ENCODE measurements at places on chromosomes 6 and 20.
A peak's percentile ranks its signal among the peaks of the same experiment; 100 is the strongest.

DNA sequence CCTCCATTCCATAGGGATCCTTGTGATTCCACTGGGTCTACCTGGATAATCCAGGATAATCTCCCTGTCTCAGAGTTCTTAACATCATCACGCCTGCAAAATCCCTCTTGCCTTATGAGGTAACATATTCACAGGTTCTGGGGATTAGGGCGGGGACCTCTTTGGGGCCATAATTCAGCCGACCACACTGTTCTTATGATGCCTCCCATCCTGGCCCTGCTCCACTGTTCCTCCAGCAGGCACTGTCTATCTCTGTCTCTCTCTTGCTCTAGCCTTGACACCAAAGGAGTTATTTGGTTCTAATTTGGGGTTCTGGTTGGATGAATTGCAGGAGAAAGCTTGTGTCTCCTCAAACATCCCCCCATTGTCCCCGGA lies 168.1 kb downstream of the NFATC2 start:
- DNase-seq: no peak

DNA sequence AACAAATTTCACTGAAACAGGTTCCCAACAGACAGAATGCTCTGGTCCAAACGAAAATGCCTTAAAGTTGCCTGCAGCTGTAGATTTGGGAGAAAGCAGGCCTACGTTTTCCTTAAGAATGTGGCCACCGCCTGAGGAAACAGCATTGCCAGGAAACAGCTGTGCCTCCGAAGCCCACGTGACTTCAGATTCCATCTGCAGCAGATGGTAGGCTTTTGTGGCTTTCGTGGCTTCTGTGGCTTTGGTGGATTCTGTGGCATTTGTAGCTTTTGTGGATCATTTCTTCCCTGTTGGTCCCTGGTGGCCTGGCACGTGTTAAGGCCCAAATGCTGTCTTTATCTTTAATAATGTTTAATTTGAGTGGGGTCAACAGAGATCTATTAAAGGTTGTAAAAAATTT lies 222.9 kb downstream of the TTLL2 start:
- DNase-seq: no peak

DNA sequence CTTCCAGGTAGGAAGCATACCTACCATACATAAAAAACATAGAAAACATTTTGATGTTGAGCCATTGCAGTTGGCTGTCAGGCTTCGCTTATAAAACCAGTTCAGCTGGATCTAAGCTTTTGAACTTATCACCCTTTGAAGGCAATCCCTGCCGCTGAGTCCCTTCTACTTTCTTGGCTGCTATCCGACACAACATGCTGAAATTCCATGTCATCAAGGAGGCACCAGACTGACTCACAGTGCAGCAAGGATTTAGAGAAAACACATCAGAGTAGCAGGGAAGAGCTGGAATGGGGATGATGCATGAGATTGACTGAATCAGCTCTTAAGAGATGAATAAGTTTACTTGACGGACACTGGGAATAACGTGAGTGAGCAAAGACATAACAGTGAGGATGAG lies 135.0 kb upstream of the MAN1A1 start:
- DNase-seq: no peak

GRCh38 chr20:62355516-62355877 lies 11.6 kb downstream of the LAMA5 start:
- no peak for DNase-seq

- DNase-seq: no peak
Measured at GRCh38 chr6:89002523-89002922, 39.1 kb upstream of the RNGTT start.

DNA sequence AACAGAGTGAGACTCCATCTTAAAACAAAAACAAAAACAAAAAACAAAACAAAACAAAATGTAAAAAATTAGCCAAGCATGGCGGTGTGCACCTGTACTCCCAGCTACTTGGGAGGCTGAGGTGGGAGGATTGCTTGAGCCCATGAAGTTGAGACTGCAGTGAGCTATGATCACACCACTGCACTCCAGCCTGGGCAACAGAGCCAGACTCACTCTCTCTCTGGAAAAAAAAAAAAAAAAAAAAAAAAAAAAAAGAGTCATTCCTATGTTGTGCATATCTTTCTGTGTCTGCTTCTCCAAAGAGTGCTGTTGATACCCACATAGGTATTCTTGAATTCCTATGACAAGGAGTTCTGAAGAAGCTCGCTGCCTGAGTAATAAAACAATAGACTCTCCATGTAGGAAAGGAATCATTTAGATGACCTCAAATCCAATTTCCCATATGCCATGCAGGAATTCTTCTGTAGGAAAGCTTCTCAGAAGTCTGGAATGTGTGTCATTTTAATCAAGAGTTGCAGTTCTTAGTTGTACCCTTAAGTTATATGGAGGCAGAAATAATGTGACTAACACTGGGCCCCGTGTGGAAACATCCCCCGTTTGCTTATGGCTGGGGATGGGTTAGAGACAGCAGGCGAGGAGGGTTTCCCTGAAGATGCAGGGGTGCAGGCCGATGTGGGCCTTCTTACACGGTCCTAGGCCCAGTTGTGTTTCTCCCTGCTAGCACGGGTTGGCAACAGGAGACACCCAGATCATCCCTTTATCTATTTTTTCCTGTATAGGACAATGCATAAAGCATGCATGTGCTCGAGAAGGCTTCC lies 79.4 kb downstream of the ZDHHC14 start:
- no peak for DNase-seq

GRCh38 chr6:90028995-90029635 lies 134.8 kb downstream of the GJA10 start:
- DNase-seq: no peak

GRCh38 chr6:140040396-140040795 lies 665.9 kb upstream of the CITED2 start:
- no peak for DNase-seq

GRCh38 chr6:32095338-32096086 lies 13.6 kb downstream of the TNXB start:
- no peak for DNase-seq

DNA sequence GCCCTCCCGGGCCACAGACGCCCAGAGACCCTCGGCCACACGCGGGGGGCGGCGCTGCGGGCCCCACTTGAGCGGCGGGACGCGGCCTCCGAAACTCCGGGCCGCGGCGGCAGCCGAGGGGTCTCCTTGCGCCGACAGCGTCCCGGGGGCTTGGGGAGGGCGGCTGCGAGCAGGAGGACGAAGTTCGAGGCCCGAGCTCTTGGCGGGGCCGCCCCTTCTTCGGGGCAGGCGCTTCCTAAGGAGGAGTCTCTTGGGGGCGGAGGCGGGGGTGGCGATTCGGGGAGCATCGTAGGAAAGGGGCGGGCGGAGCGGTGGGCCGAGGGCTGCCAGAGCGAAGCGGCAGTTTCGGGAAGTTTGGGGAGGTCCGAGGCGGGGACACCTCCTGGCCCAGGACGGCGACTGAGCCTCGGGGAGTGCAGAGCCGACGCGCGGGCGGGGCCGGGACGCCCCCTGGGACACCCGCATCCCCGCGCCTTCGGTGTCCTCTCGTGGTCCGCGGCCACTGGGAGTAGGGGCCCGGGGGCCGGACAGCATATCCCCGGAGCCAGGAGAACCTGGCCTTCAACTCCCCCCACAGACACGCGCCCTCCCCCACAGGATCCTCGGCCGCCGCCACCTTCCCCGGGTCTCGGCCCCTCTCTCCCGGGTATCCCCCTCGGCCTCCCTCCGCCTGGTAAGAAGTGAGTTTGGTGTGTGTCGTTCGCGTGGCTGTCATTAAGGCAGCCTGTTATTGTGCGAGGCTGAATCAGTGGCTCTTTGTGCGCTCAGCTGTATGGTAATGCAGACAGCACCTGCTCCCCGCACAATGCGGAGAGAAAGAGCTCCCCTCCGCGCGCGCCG lies 613 bp upstream of the DLL1 start:
- no peak for DNase-seq

DNA sequence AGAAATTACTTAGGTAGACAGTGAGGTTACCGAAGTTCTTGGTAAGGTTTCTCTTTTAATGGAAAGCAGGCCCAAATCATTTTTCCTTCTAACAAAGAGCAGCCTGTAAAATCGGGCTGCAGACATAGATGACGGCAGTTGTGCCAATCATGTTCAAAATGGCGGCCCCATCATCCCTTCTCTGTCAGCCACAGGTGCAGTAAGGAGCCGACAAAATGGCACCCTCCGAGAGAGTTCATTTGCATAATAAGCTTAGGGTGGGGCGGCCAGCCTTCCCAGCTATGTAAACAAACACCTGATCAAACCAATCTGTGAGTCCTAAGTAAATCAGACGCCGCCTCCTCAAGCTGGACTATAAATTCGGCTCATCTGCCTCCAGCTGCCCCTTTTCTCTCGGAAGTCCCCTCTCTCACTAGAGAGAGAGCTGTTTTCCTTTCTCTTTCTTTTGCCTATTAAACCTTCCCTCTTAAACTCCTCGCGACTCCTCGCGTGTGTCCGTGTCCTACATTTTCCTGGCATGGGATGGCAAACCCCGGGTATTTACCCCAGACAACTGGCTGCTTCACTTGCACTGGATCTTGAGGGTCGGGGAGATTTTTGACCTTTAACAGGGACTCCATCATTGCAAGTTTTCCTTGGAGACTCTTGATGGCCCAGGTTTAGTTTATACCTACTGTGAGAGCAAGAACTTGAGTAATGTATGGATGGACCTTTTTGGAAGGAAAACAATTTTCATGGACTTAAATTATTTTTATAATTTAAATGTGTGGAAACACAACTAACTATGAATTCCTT lies 8.9 kb upstream of the DDR1 start:
- DNase-seq: no peak

GRCh38 chr6:76885861-76886301 lies 577.4 kb downstream of the HTR1B start:
- no peak for DNase-seq

- peak; percentile 76 for DNase-seq
Measured at GRCh38 chr20:47501482-47502270, at the start of gene NCOA3. Gene NCOA3, plus strand, starts transcription at chr20:47501887. Its CDS starts 120,361 bp downstream, at chr20:47622248.

GRCh38 chr6:79435746-79436145 lies 101.5 kb downstream of the LCA5 start:
- no peak for DNase-seq

DNA sequence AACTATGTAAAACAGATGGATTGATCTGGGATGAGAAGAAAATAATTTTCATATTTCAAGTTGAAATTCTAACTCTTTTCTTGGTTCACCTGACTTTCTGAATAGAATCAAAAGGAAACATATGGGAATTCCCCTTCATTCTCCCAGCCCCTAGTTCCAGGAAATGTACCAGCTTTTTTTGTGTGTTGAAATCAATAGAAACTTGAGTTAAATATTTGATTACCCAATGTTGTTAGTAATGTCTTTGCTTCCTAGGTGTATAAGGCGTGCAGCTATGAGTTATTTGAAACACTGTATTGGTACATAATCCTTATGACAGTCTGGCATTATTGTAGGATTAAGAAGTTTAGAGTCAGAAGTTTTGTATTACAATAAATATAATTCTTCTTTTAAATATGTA lies 21.5 kb downstream of the VNN2 start:
- no peak for DNase-seq

DNA sequence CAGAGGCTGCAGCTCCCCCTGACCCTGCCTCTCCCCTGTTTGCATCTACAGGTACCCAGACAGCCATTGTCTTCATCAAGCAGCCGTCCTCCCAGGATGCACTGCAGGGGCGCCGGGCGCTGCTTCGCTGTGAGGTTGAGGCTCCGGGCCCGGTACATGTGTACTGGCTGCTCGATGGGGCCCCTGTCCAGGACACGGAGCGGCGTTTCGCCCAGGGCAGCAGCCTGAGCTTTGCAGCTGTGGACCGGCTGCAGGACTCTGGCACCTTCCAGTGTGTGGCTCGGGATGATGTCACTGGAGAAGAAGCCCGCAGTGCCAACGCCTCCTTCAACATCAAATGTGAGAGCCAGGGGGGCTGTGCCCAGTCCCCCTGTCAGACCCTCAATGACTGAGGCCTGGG lies 42.1 kb upstream of the SRF start:
- no peak for DNase-seq

DNA sequence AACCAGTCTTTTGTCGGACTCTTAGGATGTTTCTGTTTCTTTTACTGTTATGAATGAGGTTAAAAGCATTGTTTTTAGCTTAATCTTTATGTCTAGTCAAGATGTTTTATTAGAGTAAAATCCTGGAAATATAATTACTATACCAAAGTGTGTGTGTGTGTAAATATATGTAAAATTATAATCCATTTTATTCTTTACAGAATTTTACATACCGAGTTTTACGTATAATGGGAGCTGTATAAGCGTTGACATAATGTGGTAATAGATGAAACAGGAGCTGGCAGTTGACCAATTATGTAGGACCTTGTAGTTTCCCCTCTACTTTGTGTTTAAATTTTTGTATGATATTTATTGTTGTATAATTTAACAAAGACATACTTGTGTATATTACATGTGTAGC lies 16.7 kb downstream of the MAP3K4 start:
- no peak for DNase-seq

- DNase-seq: no peak
Measured at GRCh38 chr6:19845266-19846041, 8.3 kb downstream of the ID4 start.

DNA sequence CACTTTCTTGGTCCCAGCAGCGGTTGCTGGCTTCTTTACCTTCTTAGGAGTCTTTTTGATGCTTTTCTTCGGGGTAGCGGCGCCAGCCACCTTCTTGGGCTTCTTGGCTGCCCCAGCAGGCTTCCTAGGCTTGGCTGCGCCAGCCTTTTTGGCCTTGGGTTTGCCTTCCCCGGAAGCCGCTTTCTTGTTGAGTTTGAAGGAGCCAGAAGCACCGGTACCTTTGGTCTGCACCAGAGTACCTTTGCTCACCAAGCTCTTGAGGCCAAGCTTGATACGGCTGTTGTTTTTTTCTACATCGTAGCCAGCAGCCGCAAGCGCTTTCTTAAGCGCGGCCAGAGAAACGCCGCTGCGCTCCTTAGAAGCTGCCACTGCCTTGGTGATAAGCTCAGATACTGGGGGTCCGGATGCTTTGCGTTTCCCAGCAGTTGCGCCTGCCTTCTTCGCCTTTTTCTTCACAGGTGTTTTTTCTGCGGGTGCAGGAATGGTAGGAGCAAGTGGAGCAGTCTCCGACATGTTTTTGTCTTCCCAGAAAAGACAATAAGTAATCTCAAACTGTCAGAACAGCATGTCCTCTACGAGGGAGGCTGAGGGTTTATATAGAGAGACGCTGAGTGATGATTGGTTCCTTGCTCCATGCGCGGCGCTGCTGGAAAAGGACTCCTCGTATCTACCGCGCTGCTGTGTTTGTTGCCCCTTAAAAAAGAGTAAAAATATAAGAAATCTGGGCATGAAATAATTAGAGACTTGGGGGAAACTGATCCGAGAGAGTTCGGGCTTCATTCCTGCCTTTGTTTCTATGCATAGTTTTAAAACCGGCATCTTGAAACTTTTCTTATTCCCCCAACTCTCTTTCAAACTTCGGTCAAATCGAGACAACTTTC lies 130.3 kb upstream of the BTN3A2 start:
- DNase-seq: peak; percentile 40

- DNase-seq: no peak
Measured at GRCh38 chr20:16955462-16955861, 207.3 kb downstream of the OTOR start.

DNA sequence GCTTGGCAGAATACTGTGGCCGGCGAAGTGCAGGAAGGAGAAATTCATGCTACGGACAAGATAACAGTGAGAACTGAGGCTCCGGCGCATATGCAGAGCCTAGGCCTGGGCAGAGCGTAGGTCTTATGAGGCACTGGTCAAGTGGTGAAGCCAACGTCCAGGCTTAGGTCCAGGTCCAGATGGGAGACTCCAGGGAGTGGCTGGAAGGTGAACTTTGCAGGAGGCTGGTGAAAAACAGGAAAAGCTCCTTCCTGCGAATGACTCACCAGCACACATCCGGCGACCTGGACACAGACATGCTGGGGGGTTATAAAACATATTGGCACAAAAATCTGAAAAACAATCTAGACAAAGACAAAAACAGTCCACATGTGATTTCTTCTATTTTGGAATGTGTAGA lies 15.4 kb downstream of the C6orf141 start:
- DNase-seq: no peak
